ENCODE measurements at places on chromosomes 7 and 10.

- no peak for DNase-seq
These were observed 553 bp downstream of the DNAJC30 start for GRCh38 chr7:73682745-73683055.

DNA sequence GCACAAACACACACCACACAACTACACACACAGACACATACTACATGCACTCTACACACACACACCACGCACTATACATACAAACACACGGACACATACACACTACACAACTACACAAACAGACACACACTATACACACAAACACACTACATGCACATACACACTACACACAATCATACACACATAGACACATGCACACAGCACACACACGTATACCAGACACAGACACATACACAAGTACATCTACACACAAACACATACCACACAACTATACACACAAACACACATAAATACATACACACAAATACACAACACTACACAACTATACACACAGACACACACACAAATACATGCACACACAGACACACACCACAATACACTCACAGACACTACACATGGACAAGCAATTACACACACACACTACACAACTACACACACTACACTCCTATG is 4.6 kb downstream of the GPR15LG start:
- no peak for DNase-seq

- DNase-seq, result no peak
These were observed 150.3 kb upstream of the CHST15 start for GRCh38 chr10:124243702-124244121.

DNA sequence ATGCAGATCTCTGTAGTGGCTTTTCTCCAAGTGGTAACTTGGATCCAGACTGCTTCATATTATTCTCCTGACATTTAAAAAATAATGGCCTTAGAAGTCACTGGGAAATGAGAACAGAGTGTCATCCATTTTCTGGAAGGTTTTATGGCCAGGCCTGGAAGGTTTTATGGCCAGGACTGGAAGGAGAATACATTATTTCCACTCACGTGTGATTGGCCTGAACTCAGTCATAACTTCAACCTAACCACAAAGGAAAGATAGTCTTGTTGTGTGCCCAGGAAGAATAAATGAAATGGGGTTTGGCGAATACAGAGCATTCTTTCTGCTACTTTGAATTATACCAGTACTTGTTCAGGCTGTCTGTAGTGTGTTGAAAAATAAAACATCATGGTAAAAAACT is 360.9 kb downstream of the GPAM start:
- no peak for DNase-seq

- DNase-seq, result no peak
These were observed 184.6 kb upstream of the TPK1 start for GRCh38 chr7:145020454-145020853.

DNA sequence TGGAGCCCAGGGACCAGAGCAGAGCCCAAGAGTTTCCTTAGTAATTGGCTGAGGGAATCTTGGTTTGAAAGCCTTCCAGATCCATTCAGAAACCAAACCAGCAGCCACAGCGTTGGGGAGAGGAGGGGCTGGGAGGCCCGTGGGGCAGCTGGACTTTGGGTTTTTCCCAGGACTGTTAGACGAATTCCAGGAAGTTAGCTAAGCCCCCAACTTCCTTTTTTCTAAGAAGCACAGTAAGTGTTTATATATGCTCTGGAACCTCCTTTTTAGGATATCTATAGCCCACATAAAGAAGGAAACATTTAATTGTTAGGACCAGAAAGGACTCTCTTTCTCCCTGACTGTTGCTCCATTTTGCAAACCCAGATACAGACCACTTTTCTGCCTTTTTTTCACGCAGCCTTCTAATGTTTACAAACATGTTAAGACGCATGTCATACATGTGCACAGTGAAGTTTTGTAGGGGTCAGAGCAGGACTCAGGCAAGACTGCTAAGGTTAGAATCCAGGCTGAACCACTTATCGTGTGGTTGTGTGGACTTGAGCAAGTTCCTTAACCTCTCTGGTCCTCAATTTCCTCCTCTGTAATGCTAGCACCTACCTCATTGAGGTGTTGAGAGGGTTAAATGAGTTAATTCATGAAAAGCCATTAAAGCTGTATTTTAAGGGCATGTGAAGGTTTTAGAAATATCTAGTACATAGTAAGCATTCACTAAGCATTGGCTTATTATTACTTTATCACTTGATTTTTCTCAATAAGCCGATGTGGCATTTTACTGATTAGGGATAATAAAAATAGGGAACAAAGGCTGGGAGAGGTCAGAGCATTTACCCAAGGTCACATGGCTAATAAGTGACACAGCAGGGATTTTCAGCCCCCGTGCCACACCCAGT is 42.4 kb downstream of the TBATA start:
- no peak for DNase-seq

DNA sequence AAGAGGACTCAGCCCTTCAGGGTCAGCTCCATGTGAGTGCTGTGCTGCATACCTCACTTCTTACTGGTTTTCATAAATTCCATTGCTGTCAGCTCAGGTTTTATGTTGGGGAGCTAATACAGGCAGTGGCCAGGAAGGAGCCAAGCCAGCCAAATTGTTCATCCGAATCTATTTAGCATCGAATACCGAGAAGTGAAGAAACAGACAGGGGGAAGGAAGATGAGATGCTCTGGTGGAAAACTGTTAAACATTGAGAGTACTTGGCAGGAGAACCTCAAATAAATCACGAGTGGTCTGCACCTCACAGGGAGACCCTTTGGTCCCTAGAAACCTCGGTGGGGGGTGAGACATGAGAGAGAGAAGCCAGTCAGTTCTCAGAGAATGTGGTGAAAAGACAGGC is 196.0 kb upstream of the TMEM72 start:
- DNase-seq, result no peak

GRCh38 chr10:118543714-118544400 is 51.6 kb downstream of the PRLHR start:
- DNase-seq, result no peak

- no peak for DNase-seq
These were observed 934 bp downstream of the PRTFDC1 start for GRCh38 chr10:24951201-24952142.

DNA sequence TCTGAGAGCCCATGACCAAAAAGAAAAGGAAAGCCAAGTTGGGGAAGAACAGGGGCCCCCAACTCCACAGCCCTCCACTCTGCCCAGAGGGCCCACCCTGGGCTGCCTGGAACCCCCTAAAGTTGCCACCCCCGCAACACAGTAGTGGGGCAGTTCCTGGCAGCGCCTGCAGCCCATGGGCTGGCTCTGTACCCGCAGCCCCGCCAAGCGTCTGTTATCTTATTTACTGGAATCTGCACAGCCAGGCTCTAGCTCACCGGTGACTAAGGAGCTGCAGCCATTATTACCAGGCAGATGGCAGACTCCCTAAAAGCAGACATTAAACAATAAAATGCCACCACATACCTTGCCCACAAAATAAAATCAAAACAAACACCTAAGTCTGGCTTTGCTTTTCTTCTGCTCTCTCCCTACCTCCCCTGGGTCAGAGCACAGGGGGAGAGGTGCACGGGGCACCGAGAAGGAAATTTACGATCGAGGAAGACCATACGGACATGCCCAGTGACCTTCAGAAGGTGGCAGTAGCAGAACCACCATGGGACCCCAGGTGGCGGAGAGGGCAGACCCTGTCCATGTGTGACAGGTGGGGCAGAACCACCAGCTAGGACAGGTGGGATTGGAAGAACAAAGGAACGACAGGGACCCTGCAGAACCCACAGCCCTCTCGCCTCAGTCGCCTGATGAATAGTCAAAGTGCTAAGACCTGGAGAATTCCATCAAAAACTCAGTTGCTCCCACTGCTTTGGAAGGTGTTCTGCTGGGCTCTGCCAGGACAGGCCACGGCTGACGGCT is 66.3 kb downstream of the PRKAG2 start:
- DNase-seq, result no peak

DNA sequence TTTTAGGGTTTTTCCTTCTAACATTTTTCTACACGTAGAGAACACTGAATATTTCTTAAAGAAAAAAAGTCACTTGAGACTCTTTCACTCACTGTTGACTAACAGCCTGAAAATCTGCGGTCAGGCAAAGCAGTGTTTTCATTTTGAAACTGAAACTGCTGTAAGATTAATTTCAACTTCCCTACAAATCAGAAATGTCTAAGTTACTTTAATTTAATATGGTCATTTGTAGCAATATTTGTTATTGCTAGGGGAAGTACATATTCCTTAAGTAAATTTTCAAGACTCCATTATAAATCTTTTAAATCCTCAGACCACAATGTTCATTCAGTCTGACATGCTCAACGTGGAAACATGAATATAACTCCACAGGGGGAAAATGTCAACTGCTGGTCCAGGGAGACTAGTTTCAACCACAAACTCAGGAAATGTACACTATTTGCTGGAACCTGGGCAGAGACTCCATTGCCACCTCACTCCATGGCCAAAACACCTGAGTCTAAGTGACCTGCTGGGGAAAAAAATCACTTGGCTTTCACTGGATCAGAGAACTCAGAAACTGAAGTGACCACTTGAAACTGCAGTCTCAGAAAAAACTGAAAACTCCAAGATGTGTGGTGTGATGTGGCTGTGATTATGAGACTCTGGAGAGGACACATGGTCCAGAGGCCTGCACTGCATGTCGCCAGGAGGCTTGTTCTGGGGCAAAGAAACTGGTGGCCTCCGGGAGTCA is 161.2 kb downstream of the TAX1BP1 start:
- no peak for DNase-seq

GRCh38 chr7:46930366-46930765 is 651.5 kb downstream of the TNS3 start:
- DNase-seq, result no peak

GRCh38 chr7:67463983-67464382 is 467.4 kb downstream of the TYW1 start:
- DNase-seq, result no peak

GRCh38 chr7:157507987-157508386 is 171.2 kb downstream of the DNAJB6 start:
- no peak for DNase-seq

DNA sequence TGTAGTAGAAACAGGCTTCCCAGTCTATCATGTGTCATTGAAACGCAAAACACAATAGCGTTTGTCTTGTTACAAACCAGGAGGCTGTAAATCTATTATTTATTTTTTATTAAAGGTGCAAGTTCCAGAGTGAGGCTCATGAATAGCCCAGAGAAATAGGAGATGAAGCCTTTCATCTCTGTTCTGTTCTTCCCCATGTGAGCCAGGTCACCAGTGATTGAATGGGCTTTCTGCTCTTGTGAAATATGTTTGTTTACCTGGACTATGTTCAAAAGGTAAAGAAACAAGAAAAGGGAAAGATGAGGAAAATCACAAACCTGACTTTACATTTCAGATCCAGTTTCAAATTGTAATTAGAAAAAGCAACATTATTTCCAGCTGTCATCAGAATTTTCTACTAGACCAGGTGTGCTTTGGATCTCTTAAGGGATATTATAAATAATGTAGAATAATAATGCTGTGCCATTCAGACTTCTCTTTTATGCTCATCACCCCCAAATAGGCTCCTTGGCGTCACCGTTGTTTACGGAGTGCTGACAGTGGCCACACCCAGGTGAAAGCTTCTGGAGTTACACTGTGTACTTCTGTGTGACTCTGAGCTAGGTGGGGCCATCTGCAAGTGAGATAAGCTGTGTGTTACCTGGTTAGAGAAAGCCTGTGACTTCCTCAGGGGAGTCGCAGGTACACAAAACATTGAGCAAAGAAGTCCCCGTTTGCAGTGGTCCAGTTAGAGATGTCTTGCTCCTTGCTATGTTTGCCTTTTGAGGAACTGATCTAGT is 274.9 kb downstream of the SDK1 start:
- no peak for DNase-seq

- no peak for DNase-seq
These were observed 114.1 kb upstream of the IGFBP3 start for GRCh38 chr7:46035166-46035565.
